Activated T-cell treated with anti-CD3 and anti-CD28 coated beads, Interleukin-2, amount 50 U/mL, for 72 hours (primary cell): ENCODE measurements at places on chromosomes 12 and 14. TPM values are rescaled to one million over a fixed set of nuclear protein-coding genes. Genes with fewer than 3 reads are reported as not detected.

Gene TTC8
- 2.4 TPM for total RNA-seq

Gene P3H3
- 2.6 TPM for total RNA-seq

Gene CCDC77
- total RNA-seq = 18.9 TPM

- no peaks in the 10 kb centered on the region for H3K36me3 ChIP-seq
- H3K4me1 ChIP-seq = no peaks in the 10 kb centered on the region
- no peak overlapping the region for H3K27ac ChIP-seq
- H3K27me3 ChIP-seq = no peaks in the 10 kb centered on the region
- no peak overlapping the region for H3K4me3 ChIP-seq
- no peak for DNase-seq
Observed at GRCh38 chr12:83388551-83388950, 701.8 kb downstream of the TMTC2 start.

- H3K27me3 ChIP-seq = no peaks in the 10 kb centered on the region
- H3K36me3 ChIP-seq = no peaks in the 10 kb centered on the region
- DNase-seq = no peak
- no peaks in the 10 kb centered on the region for H3K4me1 ChIP-seq
Observed at GRCh38 chr12:20602641-20603391, 92.3 kb upstream of the SLCO1C1 start.

DNA sequence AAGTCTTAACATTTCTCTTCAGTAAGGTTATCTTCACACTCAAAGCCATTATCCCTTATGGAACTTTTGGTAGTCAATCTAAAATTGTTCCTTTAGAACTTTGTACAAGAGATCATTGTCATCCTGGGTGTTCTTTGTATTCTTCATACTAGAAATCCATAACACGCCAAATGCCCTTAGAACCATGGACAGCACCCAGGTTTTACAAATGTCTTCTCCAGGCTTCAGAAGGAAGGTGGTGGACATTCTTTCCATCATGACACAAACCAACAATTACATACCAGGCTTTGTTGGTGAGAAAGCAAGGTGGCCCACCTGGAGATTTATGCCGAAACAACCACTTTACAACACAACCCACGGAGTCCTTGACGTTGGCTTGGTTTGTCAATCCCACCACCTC lies 365.6 kb upstream of the TBX3 start:
- H3K36me3 ChIP-seq = no peaks in the 10 kb centered on the region
- H3K27me3 ChIP-seq = no peaks in the 10 kb centered on the region
- no peaks in the 10 kb centered on the region for H3K4me1 ChIP-seq
- H3K27ac ChIP-seq = no peak overlapping the region

GRCh38 chr12:47808574-47809365 lies 10.9 kb downstream of the HDAC7 start:
- DNase-seq = peak; percentile 78
- H3K27me3 ChIP-seq = no peaks in the 10 kb centered on the region
- H3K27ac ChIP-seq = peak overlapping the region; percentile 94
- peak overlapping the region; percentile 86 for H3K4me3 ChIP-seq
- peaks cover 19% of the 10 kb centered on the region for H3K36me3 ChIP-seq

- H3K27me3 ChIP-seq = peaks cover 17% of the 10 kb centered on the region
- no peak overlapping the region for H3K4me3 ChIP-seq
- no peak for DNase-seq
- H3K4me1 ChIP-seq = no peaks in the 10 kb centered on the region
Observed at GRCh38 chr12:108099073-108099472, 30.0 kb upstream of the WSCD2 start.

DNA sequence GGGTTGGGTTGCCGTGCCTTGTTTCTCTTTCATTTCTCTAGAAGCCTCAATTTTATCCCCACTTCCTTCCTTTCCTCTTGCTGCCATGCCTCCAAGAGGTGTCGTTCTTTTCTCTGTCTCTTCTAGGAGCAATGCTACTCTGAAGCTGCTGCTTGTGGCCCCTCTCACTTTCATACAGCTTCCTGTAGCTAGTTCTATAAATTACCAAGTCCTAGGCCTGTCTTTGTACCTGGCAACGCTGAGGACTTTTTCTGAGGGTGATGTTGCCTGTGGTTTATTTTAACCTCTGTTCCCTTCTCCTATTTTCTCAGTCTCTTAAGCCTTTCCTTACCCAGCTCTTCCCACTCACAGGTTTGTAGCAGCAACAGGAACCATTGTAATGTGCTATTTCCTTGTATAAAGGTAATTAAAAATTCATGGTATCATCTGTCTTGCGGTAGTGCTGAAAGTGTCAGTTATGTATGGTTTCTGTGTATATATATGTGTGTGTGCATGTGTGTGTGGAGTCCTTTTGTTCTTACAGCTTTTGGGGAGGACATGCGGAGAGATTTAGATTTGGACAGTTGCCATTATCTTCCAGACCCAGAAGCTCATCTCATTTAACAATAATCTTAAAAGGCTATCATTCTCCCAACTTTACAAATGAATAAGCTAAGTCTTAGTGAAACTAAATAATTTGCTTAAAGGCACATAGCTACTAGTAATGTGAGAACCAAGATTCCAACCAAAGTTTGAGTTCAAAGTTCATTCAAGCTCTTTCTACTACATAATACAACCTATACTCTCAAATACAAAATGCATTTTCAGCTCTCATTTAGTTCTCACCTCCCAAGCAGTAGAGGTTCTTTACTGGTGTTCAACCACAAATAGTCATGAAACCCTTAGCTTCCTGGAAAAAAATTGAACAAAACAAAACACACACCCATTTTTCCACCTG lies 43.8 kb downstream of the DDHD1 start:
- no peak overlapping the region for H3K4me3 ChIP-seq
- H3K4me1 ChIP-seq = peaks cover 11% of the 10 kb centered on the region
- peak; percentile 59 for DNase-seq
- no peaks in the 10 kb centered on the region for H3K27me3 ChIP-seq
- no peak overlapping the region for H3K27ac ChIP-seq

GRCh38 chr12:48690990-48691389 lies 9.0 kb upstream of the KANSL2 start:
- H3K4me1 ChIP-seq = peaks cover 29% of the 10 kb centered on the region
- H3K27ac ChIP-seq = peak overlapping the region; percentile 30
- no peak for DNase-seq
- H3K36me3 ChIP-seq = peaks cover 6% of the 10 kb centered on the region
- H3K4me3 ChIP-seq = no peak overlapping the region
- no peaks in the 10 kb centered on the region for H3K27me3 ChIP-seq

GRCh38 chr12:101592921-101593320 lies 1.9 kb upstream of the MYBPC1 start:
- H3K36me3 ChIP-seq = no peaks in the 10 kb centered on the region
- H3K27ac ChIP-seq = no peak overlapping the region
- peaks cover 10% of the 10 kb centered on the region for H3K27me3 ChIP-seq
- DNase-seq = no peak
- no peak overlapping the region for H3K4me3 ChIP-seq
- H3K4me1 ChIP-seq = no peaks in the 10 kb centered on the region

GRCh38 chr12:66189486-66189843 lies 451 bp downstream of the IRAK3 start:
- peaks cover 6% of the 10 kb centered on the region for H3K4me1 ChIP-seq
- peaks cover 10% of the 10 kb centered on the region for H3K36me3 ChIP-seq
- H3K4me3 ChIP-seq = peak overlapping the region; percentile 44

DNA sequence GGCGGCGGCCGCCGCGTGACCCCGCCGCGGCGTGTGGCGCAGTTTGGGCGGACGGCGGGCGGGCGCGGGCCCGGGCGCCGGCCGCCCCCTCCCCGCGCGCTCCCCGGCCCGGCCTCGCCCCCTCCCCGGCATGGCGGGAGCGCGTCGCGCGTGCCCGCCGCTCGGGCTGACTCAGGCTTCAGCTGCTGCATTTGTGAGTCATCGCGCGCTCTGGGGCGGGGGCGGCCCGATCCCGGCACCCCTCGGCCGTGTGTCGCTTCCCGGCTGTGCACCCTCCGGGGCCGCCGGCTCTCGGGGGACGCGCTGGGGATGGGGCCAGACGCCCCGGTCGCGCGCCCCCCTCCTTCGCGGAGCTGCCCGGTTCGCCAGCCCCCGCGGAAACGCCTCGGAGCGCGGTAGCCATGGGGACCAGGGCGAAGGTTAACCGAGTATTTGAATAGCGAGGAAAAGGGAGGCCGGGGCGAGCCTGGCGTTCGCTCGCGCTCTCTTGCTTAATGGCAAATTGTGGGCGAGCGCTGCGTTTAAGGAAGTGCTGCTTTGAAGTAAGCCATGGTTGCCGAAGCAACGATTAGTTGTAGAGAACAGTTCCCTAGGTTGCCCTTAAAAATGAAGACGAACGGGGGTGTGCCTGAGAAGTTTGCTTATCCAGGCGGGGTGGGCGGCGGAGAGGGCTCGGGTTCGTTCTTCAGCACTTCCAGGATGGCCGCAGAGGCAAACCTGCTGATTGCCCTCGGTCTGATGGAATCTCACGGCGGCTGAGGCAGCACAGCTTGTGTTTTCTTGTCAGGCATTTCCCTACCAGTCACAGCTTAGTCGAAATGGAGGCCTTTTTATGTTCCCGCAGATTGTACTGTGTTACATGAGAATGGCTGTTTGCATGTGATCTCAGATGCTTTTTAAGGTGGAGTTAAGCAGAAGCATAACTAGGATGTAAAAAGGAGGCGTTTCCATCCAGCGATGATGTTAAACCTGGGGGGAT lies 896 bp downstream of the EIF5 start:
- no peaks in the 10 kb centered on the region for H3K27me3 ChIP-seq
- H3K4me1 ChIP-seq = peaks cover 50% of the 10 kb centered on the region
- H3K36me3 ChIP-seq = peaks cover 43% of the 10 kb centered on the region
- peak overlapping the region; percentile 91 for H3K4me3 ChIP-seq
- H3K27ac ChIP-seq = peak overlapping the region; percentile 93

- H3K4me3 ChIP-seq = no peak overlapping the region
- peaks cover 7% of the 10 kb centered on the region for H3K27me3 ChIP-seq
- no peak for DNase-seq
- no peak overlapping the region for H3K27ac ChIP-seq
Observed at GRCh38 chr12:6310771-6311610, 509 bp downstream of the PLEKHG6 start.

DNA sequence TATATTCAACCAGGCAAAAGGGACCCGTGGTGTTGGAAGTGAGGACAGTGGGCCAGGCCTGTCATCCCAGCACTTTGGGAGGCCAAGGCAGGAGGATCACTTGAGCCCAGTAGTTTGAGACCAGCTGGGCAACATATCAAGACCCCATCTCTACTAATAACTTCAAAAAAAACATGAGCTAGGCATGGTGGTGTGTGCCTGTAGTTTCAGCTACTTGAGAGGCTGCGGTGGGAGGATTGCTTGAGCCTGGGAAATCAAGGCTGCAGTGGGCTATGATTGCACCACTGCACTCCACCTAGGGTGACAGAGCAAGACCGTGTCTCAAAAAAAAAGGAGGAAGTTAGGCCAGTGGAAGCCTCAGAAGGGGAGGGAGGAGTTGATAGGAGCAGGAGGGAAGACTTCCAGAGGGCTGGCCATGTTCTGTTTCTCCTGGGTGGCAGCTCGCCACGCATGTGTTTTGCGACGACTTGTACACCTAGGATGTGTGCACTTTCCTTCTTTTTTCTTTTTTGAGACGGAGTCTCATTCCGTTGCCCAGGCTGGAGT lies 10.1 kb downstream of the SLC25A29 start:
- H3K36me3 ChIP-seq = no peaks in the 10 kb centered on the region
- DNase-seq = no peak
- no peaks in the 10 kb centered on the region for H3K4me1 ChIP-seq
- H3K27me3 ChIP-seq = no peaks in the 10 kb centered on the region

DNA sequence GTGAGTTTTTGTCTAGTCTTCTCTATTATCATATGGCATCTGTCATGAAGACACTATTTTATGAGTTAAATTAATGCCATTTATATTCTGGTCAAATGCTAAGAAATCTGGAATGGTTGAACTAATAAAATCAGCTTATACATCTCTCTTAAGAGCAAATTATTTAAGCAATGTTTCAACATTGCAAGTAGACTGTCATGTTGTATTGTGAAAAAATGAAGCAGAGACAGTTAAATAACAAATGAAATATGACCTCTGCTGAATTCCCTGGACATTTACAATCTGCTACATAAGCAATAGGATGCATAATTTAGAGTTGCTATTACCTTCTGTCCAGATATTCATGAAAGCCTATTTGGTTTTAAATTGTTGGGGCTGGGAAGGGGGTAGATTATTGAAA lies 30.6 kb downstream of the NAV3 start:
- H3K36me3 ChIP-seq = no peaks in the 10 kb centered on the region
- no peak overlapping the region for H3K4me3 ChIP-seq

DNA sequence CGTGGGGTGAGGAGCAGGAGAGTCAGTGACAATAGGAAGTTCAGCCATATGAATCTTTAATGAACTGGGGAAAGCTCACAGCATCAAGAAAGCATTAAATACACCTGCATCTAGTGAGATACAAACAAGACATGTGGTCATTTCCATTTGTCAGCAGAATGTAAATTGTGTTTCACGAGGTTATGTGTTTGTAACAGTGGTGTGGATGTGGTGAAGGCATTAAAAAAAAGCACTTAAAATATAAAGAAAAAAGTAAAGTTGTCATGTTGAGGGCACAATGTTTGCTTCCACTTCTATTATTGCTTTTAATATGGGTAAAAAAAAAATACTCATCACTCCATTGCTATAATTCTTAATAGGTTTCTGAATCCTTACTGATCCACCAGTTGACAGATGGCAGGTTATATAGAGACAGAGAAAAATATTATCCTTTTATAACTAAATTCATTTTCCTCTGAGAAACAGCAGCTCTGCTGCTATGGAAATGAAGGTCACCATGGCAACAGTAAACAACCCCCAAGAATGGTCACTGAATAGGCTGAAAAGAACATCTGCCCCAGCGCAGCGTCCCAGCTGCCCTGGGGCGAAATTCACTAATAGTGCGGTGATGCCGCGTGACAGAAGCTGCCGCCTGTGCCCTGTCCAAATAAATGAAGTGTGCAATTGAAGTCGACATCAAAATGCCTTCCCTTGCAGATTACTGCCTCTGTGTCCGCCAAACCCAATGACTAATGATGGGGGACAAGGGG lies 226.1 kb downstream of the FOXN3 start:
- peaks cover 11% of the 10 kb centered on the region for H3K4me1 ChIP-seq
- no peaks in the 10 kb centered on the region for H3K36me3 ChIP-seq
- no peak for DNase-seq
- no peaks in the 10 kb centered on the region for H3K27me3 ChIP-seq
- H3K4me3 ChIP-seq = no peak overlapping the region
- H3K27ac ChIP-seq = no peak overlapping the region

DNA sequence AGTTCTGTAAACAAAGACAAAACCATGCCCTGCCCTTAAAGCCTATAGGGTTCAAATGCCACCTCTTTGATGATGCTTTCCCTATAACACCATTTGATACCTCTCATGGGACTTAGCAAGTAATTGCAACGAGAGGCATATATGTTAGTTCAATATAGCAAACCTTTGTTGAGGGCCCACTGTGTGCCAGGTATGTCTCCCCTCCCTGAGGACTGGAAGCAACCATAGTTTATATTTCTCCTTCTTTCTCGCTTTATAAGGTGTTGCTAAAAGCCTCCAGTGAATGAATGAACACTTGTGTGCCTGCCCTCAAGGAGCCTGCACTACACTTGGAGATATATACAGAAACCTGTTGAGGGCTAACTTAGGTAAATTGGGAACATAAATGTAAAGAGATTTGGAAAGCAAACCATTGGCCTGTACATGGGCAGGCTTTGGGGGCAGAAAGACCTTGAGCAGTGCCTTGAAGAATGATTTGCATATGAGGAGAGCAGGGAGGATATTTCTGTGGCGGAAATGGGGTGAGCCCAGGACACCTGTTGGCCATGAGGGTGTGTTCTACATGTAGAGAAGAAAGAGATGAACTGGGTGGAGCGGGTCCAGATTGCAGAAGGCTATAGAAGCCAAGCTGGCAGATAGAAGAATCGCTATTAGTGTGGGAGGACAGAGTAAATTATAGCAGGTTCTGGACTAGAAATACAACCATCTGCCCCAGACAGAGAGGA lies 1.8 kb upstream of the CKAP4 start:
- no peaks in the 10 kb centered on the region for H3K36me3 ChIP-seq
- DNase-seq = no peak
- no peaks in the 10 kb centered on the region for H3K27me3 ChIP-seq
- H3K4me3 ChIP-seq = peak overlapping the region; percentile 64
- no peak overlapping the region for H3K27ac ChIP-seq

- H3K27ac ChIP-seq = no peak overlapping the region
- H3K4me3 ChIP-seq = no peak overlapping the region
Observed at GRCh38 chr14:66421990-66422946, 63.9 kb upstream of the CCDC196 start.
